KBM-7 (cell line): ENCODE measurements at places on chromosomes 5 and 9.

DNA sequence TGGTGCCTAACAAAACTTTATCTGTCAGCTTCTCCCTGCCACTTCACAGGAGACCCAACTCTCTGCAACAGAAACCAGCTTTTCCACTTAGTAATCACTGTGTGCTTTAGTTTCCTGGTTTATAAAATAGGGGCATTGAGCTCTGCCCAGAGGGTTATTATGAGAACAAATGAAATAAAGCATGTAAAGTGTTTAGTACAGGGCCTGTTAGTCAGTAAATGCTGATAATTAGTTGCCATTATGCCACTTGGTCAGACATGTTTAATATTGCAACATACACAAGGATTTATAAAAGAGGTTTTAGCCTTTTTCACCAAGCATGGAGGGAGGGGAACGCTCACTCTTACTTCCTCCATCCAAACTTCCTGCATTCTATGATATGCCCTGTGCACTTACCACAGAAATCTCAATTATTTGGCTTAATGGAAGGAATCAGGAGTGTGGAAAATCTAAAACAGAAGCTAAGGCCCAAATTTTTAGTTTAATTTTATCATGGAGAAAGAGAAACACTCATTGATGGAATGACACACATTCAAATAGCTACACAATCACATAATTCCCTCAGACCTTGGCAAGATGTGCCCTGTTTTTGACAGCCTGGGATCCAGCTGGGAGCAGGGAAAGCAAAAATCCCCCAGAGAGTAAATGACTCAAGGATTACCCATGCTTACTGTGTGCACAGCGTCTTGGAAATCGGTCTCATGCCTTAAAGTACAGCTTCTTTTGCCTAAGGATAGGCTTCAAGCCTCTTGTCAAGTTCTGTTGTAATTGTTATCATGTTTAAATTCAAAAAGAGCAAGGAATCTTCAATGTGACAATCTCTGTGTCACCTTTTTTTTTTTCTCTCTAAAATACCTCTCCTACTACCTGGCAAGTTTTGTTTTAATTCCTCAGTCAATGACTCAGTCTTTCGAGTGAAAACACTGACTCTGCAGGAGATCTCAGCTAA, 34.0 kb downstream of the ZNF474 start:
- no peak for DNase-seq

DNA sequence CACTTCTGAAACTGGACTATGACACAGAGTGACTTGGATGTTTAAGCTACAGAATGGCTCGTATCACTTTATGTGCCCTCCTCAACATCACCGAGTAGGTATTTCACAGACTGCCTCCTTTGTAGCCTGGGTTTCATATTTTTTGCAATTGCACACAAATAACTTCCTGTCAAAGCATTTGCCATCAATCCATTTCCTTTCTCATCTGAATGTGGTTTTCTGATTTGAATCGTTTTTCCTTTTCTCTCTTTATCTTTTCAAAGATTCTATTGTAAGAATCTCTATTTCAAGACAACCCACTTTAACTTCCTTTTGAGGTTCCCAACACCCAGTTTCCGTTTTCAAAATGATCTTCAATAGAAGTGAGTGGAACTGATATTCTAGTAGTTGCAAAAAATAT, 563.8 kb upstream of the ARRDC3 start:
- DNase-seq = no peak

- DNase-seq = no peak
These were observed 257.7 kb downstream of the TLE1 start for GRCh38 chr9:81431641-81432040.

GRCh38 chr9:115386963-115387770, 269.2 kb upstream of the TNC start:
- DNase-seq = no peak

DNA sequence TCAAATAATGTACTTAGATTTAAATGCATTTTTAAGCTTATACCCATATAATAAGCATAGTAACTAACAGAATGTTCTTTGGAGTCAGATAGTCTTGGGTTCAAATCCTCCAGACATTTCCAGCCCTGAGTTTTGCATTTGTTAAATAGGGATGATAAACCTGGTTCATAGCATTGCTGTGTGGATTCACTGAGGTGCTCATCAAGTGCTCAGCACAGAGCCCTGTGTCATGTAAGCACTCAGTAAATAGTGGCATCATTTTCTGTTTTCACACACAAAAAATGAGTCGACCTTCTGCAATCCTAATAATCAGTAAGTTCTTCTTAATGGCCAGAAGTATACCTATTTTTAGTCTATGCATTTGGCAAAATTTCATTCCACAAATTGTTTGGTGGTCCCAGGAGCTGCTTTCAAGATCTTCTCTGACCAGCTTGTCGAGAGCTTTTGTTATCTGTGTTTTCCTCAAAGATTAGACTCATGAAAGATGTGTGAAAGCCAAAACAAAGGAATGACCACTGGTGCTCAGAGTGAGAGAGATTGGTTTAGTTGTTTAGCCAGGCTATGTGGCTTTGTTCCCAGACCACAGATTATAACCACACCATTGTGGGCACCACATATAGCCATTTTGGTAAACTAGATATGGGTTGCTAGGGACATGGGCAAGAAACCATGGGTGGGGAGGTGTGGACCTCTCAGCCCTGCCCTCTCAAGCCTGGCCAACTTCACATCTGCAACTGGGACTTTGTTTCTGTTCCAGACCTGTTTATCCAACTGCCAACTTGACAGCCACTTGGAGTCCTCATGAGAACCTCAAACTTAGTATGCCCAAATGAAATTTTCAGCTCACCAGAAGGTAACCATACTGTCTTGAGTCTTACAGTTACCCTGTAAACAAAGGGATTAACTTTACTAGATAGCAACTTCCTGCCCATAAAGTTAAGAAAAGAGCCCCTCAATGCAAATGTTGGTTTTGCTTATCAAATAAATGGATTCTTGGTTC, 45.0 kb downstream of the DOCK8 start:
- DNase-seq = peak; percentile 38

- peak; percentile 52 for DNase-seq
These were observed 388.7 kb downstream of the CETN3 start for GRCh38 chr5:90020575-90021538.

DNA sequence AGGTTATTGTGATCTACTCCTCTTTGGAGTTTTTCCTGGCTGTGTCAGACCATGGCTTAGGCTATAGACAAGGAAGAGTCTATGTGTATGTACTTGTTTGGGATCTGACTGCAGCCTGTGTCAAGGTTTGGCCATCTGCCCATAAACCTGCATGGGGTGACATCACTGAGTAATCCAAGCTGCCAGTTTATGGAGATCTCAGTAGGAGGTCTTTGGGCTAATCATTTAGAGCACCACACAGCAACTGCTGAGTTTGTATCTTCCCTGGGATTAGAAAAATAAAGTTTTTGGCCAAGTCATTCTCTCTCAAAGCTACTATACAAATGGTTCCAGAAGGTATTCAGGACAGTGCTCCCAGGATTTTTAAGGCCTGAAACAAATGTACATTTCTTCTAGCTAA, 65.5 kb upstream of the HSPB3 start:
- peak; percentile 53 for DNase-seq

DNA sequence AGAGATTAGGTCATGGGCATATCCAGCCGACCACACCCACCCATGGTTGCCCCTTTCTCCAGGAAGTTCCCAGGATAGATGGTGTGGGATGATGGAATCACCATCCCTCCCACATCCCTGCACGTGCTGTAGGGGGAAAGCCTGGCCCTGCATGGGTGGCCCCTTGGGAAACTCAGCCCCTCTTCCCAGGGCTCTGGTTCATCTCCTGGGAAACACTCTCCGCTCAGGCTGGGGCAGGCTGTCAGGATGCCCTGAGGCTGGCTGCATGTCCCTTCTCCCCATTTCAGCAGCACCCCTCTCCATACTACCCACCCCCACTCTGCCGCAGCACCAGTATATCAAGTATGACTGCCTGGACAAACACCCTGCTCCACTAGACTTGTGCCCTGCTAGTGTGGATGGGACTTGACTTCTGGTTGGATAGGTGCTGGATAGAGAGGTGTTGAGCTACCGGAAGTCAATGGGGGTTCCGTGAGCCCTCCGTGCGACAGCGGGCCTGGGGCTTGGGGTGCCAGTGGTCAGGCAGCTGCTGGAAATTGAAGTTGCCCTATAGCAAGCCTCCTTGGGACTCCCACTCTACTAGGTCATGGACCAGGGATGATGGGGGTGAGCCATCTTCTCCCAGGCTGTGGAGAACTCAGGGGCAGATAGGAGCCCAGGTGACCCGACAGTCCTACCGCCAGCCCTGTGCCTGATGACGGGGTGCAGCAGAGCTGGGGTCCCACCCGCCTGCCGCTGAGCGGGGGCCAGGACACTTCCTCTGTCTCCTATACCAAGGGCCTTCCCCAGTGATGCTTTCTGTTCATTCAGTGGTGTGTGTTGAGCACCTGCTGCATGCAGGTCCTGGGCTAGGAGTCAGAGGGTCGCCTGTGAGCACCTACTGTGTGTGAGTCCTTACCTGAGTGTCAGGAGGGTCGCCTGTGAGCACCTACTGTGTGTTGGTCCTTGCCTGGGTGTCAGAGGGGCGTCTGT, 69.4 kb upstream of the COL5A1 start:
- peak; percentile 28 for DNase-seq

- DNase-seq = peak; percentile 16
These were observed 693.8 kb downstream of the DNAH5 start for GRCh38 chr5:13250464-13251291.

DNA sequence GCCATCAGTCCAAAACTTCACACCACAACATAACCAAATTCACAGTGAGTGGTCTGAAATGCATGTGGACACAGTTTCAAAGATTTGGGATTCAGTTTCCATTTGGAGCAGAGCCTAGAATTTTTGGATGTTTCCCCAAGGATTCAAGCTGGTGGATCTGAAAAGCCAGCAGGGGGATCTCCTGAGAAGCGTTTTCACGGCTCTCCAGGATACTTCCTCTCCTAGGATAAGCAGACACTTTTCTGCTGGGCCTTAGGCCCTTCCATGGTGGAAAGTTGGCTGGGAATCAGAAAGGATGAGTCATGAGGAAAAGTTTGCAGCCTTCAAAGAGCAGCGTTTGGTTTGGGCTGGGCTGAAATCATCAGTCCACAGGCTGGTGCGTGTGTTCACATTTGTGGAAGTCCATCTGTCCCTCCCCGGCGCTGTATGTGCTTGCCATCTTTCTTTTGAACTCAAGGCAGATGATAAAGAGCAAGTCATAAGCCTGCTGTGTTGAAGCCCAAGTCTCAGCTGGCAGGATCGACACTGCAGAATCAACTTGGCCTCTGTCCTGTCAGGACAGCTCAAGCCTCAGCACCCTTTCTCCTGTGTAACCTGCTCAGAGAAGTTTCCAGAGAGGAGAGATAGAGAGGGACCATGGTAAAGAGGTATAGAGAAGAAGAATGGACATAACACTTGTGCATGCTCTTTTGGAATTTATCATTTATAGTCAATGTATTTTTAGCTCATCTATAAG, 152.6 kb upstream of the MSX2 start:
- DNase-seq = no peak

GRCh38 chr5:67588389-67588788, 391.8 kb upstream of the CD180 start:
- DNase-seq = no peak

GRCh38 chr5:173451651-173452050, 123.4 kb upstream of the STC2 start:
- no peak for DNase-seq

DNA sequence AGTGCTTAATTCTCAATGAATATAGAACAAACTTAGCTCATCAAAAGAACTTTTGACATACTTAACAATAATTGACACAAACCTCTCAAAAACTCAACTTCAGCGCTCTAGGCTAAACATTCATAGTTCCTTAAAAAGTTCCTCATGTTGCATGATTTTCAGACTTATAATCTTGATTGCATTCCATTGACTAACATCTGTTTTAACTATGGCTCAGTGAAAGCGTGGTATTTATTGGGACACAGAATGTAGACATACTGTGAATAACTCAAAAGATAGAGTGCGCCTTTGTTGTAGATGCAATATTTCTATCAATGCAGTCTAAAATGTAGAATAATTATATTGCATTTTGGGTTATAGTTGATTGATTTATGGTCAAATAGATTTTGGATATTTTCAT, 227.1 kb upstream of the HAPLN1 start:
- DNase-seq = no peak

- no peak for DNase-seq
These were observed 415 bp downstream of the XRCC4 start for GRCh38 chr5:83077662-83078261.

GRCh38 chr5:157682257-157682656, 10.9 kb downstream of the C5orf52 start:
- DNase-seq = no peak

GRCh38 chr5:17403695-17404490, 94.1 kb upstream of the TAF11L2 start:
- no peak for DNase-seq

GRCh38 chr5:157744051-157745011, 819 bp downstream of the LSM11 start:
- peak; percentile 28 for DNase-seq

GRCh38 chr9:98726735-98727134, 18.0 kb upstream of the GABBR2 start:
- peak; percentile 88 for DNase-seq
